ENCODE measurements at places on chromosomes 5 and 9.
A peak's percentile ranks its signal among the peaks of the same experiment; 100 is the strongest.

DNA sequence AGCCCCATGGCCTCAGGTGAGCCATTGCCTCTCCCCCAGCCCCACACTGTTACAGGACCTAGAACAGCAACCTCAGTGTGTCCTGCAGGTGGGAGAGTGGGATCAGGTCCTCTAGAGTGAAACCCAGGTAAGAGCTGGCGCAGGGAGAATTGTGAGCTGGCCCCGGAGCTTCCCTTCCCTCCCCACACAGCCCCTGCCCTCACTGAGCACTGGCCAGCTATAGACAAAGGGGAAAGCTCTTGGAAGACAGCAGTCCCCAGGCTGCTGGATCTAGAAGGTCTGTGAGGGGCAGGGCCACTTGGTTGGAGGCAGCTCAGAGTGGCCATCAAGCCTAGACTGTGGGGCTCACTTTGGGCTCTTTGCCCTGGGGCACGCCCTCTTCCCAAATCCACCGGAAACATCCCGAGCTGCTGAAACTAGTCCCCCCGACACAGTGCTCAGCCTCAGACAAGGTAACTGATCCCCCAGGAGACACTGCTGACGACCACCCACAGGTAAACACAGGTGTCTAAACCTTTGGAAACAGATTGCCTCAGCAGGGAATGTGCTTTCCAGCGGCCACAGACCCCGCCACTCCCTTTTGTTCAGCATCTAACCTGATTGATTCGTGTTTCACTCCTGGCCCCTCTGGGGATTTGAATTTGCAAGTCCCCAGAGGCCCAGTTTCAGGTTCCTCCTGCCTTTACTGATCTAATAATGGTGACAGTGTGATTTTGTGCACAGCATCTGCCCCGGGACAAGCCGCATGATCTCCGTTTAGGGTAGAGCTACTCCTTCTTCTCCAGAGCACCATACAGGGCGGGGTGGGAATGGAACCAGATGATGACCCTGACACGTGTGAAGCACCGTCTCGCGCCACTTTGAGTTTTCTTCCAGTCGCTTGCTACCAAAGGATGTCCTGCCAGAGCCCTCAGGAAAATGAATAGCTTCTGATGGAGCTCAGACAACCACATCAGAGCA is 42.2 kb upstream of the ADAMTS2 start:
- no peak for DNase-seq

GRCh38 chr9:93630806-93631411 is 54.5 kb downstream of the PHF2 start:
- DNase-seq = no peak

DNA sequence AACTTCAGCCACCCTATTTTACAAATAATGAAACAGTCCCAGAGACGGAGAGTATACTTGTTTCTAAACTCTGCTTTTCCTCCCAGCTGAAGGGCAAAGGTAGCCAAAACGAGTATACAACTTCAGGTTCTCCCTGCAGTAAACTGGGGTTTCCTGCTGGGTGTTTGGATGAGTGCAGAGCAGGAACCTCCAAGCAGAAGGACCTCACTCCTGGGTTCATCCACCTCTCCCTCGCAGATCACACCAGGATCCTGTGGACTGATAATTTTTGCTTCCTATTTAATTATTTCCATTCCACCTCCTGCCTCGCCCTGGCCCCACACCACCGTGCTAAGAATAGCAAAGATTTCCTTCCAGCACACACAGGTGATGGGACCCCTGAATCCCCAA is 2.0 kb upstream of the FOXB2 start:
- DNase-seq = no peak

GRCh38 chr5:132644177-132644576 is 13.8 kb upstream of the IL13 start:
- DNase-seq = no peak

DNA sequence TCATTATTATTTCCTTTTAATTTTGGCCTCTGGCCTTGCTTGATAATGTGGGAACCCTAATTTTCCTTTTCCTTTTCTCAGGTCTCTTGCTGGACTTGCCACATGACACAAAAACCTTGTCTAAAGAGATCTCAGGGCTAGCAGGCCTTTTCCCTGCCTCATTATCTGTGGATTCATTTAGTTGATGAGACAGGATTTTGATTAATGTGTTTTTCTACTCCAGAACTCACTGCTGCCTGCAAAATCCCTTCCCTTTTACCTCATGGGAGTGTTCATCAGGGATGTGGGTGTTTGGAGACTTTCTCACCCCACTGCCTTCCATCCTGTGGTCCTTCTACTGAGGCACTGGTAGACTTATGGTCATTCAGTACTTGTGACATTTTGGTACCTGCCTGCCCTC is 56.2 kb upstream of the MAMDC2 start:
- no peak for DNase-seq

DNA sequence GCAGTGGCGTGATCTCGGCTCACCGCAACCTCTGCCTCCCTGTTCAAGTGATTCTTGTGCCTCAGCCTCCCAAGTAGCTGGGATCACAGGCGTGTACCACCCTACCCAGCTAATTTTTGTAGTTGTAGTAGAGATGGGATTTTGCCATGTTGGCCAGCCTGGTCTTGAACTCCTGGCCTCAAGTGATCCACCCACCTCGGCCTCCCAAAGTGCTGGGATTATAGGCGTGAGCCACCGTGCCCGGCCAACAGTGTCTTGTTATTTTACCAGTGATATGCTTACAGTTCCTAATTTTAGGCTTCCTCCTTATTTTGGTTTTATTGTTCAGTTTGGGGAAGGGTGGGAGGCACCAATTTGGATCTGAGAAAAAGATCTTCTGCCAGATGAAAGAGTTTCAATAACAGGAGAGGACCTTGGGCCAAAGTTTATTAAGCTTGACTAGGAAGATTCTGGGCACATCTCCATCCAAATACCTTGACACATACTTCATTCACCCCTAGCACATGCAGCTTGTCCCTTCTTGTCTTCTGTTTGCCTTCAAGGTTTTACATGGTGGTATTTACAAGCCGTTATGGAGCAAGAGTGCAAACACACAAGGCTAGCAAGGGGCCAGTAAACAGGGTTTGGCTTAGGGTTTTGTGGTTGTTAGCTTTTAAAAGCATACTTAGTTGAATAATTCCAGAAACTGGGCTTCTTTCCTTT is 168.1 kb upstream of the DMRT1 start:
- DNase-seq = no peak

- no peak for DNase-seq
Observed at GRCh38 chr9:34114436-34114835, 12.1 kb downstream of the DCAF12 start.

DNA sequence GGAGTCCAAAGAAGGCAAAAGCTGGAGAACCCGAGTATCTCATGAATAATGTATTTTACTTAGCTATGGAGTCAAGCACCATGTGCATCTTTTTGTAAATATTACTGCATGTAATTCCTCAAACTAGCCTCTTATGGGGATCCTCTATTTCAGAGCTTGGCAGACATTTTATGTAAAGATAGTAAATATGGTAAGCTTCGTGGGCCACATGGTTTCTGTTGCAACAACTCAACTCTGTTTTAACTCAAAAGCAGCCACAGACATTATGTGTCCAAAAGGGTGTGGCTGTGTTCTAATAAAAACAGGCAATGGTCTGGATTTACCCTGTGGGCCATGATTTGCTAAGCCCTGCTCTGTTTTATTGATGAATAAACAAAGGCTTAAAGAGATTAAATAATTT is 17.3 kb downstream of the DAPK1 start:
- DNase-seq = no peak

DNA sequence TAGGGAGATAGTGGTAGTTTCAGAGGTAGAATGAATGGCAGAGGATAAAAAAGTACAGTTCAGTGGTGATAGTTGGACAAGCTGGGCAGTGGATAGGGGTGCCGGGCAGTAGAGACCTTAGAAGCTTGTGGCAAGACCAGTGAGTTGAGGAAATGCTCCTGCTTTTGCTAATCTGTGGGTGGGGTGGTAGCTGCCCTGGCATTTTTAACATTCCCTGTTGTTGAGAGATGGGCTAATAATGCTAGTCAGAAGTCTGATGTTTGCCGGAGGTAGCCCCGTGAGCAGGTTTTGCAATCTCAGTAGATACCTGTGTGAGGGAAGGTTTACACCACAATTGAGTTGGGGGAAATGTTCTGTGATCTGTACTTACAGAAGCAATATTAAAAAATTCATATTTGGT is 91.1 kb downstream of the TRIO start:
- DNase-seq = no peak

- DNase-seq = no peak
Observed at GRCh38 chr9:87874304-87874623, 8.4 kb upstream of the SPATA31E1 start.

GRCh38 chr9:30239878-30240277 is 2144.6 kb upstream of the ACO1 start:
- DNase-seq = no peak

DNA sequence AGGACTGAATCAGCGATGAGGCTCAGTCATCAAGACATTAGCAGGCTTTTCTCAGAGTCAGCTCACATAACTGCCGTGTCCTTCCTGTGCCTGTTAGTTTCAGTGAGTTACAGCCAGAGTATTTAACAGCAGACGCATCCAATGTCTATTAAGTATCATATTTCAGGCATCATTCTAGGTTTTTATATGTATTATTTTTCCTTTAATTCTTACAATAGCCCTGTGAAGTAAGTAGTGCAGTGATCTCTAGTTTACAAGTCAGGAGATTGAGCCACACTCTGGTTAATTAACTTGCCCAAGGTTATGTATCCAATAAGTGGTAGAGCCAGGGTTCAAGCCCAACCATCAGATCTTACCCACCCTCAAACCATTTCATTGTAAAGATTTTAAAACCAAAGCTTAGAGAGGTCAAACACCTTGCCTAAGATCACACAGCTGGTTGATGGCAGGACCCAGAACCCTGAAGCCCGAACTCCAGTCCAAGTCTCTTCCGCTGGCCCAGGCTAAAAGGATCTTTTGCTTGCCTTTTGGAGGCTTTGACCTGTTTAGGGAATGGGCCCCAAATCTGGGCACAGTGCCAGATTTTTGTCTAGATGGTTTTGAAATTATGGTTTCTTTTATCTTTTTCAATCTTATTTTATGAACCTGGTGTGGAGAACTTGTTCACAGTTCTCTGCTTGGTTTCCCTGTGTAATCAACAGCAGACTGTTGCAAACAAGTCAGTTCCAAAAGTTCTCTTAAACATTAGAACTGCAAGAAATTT is 261.2 kb upstream of the CLINT1 start:
- DNase-seq = no peak

GRCh38 chr9:20490246-20490834 is 132.0 kb downstream of the MLLT3 start:
- no peak for DNase-seq

GRCh38 chr5:167678481-167678880 is 613.0 kb upstream of the WWC1 start:
- no peak for DNase-seq

DNA sequence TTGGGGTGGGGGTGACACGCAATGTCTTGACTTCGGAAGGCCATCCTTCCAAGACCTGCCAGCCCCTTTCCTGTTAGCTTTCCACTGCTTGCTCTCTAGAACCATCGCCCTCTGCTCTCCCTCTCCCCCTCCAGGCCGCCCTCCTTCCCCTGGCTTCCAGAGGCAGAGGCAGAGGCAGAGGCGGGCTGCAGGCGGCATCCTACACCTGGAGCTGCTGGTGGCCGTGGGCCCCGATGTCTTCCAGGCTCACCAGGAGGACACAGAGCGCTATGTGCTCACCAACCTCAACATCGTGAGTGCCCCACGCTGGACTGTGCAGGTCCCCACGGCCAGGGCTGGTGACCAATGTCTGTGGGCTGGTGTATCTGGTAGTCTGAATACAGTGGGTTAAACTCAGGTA is 2.0 kb downstream of the ADAMTS13 start:
- DNase-seq = no peak

- DNase-seq = peak; percentile 65
Observed at GRCh38 chr5:63958654-63959053, 3.6 kb downstream of the HTR1A start.

DNA sequence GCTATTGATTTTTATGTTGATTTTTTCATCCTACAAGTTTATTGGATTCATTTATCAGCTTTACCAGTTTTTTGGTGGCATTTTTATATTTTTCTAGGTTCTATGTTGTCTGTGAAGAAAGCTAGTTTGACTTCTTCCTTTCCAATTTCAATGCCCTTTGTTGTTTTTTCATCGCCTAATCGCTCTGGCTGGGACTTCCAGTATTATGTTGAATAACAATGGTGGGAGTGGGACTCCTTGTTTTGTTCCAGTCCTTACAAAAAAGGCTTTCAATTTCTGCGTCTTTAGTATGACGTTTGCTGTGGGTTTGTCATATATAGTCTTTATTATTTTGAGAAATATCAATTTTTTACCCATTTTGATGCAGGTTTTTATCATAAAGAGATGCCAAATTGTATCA is 175.6 kb upstream of the CCNH start:
- peak; percentile 24 for DNase-seq

- DNase-seq = no peak
Observed at GRCh38 chr9:123419721-123420591, 64.0 kb downstream of the CRB2 start.

DNA sequence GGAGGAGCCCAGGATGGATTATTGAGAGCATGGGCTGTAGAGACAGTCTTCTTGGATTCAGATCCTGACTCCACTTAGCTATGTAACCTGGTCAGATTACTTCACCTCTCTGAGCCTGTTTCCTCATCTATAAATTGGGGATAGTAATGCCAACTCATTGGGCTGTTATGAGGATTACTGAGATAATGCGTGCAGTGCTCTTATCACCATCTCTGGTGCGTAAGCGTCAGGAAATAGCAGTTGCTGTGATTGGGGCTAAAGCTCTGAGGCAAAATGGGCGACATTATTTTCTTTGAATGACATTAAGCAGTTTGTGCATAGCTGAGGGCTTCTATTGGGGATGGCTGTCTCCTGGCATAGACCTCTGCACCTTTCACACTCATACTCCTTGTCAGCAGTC is 995 bp upstream of the MSMP start:
- no peak for DNase-seq

DNA sequence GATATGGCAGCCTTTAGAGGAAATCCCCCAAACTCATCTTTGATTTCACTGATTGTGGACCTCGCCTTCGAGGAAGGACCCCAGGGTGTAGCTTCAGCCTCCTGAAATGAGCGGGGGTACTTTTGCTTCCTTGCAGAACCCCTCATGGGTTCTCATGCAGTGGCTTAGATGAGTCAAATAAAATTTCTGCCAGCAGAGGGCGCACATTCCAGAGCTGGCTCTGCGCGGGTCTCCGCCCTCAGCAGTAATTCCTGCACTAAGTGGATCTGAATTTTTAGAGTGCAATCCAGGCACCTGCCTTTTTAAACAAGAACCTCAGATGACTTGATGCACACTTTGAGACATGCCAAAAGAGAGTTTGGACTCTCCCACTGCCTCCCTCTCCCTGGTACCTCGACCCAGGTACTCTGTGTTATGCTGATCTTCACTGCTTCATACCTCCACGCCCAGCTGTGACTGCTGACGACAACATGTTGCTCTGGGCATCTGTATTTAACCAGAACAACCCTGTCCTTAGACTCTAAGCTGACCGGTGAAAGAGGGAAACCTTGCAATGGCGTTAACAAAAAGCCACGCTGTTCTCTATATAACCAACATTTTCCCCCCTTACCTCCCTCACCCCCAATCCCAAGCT is 7.3 kb downstream of the EGFLAM start:
- peak; percentile 86 for DNase-seq

DNA sequence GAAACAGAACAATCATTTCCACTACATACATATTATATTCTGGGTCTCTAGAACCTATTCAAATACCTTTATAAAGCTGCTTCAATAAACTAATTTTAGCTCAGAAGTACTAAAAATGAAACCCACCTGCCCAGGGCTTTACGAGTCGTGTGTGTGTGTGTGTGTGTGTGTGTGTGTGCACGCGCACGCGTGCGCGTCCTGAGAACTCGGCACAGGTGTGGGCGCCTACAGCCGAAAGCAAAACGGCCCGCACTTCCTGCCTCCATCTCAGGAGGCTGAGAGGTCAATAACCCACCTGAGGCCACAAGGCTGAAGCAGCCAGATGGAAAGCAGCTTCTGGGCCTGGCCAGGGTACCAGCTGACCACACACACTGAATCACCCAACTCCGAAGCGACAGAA is 3.0 kb downstream of the CLPTM1L start:
- DNase-seq = no peak
